Purkinje cell (primary cell): ENCODE measurements at places on chromosomes 5 and 9. TPM values are rescaled to one million over a fixed set of nuclear protein-coding genes. Genes with fewer than 3 reads are reported as not detected.

HMMR gene
- 0.70 TPM in 1 of 2 replicates, not detected in the other for polyA plus RNA-seq

CDKN2B-AS1 gene
- polyA plus RNA-seq: 2.5 and 10.7 TPM in 2 replicates

CDX1 gene
- not detected in 2 replicates for polyA plus RNA-seq

IFNA13 gene
- polyA plus RNA-seq: not detected in 2 replicates

NR2F1 gene
- polyA plus RNA-seq: 7.7 and 7.9 TPM in 2 replicates
